Neural progenitor cell (in vitro differentiated cells): ENCODE measurements at places on chromosomes 5 and 9. TPM values are rescaled to one million over a fixed set of nuclear protein-coding genes. Genes with fewer than 3 reads are reported as not detected.
A peak's percentile ranks its signal among the peaks of the same experiment; 100 is the strongest.

PCDH12 gene
- not detected in 2 replicates for total RNA-seq

CNTFR gene
- 8.6 and 37.2 TPM in 2 replicates for total RNA-seq

ECM2 gene
- total RNA-seq, result not detected in 2 replicates

ADAMTS16 gene
- 3.9 and 4.1 TPM in 2 replicates for total RNA-seq

ROPN1L gene
- total RNA-seq, result 0.22 TPM in 1 of 2 replicates, not detected in the other

PCSK5 gene
- 23.4 and 30.0 TPM in 2 replicates for total RNA-seq

DPYSL3 gene
- 414 and 462 TPM in 2 replicates for total RNA-seq

HTR4 gene
- 0.06 TPM in 1 of 2 replicates, not detected in the other for total RNA-seq

PCDHA2 gene
- 3.7 and 5.9 TPM in 2 replicates for total RNA-seq

PCDHAC2 gene
- 1.9 and 2.5 TPM in 2 replicates for total RNA-seq

DNA sequence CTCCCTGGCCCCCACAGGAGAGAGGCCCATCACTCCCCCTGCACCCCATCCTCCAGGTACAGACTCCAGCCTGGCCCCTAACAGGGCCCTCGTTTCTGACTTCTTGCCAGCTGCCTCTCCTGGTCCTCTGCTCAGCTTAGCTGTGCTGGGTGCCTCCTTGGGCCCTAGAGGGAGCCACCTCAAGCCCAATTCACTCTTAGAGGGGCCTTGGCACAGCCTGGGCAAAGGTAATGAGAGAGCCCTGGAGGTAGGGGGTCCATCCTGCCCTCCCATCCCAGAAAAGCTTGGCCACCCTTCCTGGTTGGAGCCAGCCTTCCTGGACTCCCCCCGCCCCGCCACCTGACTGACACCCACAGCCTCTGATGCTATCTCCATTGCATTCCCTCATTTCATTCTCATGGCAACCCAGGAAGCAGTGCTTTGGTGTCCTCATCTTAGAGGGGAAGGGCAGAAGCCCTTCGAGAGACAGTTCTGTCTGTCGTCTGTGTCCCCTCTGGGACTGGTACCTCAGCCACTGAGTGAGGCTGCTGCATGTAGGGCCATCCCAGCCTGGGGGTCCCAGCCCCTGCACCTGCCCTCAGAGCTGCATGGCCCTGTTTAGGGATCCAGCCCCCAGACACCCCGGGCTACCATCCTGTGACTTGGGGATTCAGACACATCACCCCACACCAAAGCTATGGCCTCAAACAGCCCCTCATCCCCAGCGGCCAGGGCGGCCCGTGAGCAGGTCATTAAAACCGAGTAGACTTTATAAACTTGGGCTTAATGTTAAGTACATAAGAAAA lies 95.5 kb downstream of the BARX1 start:
- DNase-seq, result peak; percentile 28

DNA sequence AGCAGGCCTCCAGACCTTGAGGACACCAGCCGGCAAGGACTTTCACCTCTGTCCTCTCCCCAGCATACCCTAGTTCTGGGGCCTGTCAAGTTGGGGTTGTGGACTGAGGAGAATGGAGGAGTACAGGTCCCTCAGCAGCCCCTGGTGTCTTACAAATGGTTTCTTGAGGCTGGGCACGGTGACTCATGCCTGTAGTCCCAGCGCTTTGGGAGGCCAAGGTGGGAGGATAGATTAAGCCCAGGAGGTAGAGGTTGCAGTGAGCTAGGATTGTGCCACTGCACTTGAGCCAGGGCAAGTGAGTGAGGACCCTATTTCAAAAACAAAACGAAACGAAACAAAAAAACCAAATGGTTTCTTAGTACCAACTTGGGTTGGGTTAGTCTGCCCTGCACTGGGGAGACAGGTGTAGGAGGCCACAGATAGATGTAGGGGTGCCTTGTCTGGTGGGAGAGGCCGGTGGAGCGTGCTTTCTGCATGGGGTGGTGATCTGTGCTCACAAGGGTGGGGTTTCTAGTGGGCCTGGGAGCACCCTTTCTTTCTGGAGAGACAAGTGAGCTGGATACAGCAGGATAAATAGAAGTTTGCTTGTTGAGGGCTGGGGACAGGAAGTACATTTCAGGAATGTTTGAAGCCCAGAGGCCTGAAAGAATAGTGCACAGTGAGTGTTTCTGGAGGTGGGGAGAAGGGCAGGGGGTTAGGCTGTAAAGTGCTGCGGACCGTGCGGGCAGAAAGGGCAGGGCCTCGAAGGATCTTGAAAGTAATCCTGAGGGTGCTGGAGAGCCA lies 37.7 kb upstream of the PSD2 start:
- DNase-seq, result no peak

DNA sequence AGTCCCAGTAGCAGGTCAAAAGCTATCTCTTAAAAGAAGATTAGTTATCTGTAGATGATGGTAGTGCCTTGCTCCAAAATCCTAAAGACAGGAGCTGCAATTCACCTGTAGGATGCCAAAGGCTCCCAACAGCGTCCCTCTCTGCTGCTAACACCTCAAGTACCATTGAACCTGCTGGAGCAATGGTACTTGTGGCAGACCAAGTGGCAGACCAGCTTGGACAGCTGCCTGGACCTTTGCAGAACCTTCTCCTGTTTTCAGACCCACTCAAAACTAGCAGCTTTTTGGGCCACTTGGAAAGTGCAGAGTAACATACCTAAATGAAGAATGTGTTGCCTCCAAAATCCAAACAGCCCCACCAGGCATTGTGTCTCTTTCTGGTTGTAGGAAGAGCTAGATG lies 6.9 kb upstream of the CCDC180 start:
- DNase-seq, result no peak

- DNase-seq, result no peak
Measured at GRCh38 chr5:95866435-95867040, 44.0 kb upstream of the GLRX start.

DNA sequence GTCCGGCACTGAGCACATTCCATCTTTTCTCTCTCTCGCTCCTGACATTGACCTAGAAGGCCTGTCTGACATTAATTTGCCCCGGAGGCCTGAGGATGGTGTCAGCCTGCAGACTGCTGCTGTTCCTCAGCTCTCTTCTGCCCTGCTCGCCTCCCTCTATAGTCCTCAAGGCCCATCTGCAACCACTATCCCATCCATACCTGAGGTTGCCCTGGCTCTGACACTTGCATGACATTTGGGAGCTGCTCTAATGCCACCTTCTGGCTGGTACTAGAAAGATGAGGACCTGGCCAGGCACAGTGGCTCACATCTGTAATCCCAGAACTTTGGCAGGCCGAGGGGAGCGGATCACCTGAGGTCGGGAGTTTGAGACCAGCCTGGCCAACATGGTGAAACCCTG lies 38.6 kb upstream of the GGTA1 start:
- peak; percentile 31 for DNase-seq

DNA sequence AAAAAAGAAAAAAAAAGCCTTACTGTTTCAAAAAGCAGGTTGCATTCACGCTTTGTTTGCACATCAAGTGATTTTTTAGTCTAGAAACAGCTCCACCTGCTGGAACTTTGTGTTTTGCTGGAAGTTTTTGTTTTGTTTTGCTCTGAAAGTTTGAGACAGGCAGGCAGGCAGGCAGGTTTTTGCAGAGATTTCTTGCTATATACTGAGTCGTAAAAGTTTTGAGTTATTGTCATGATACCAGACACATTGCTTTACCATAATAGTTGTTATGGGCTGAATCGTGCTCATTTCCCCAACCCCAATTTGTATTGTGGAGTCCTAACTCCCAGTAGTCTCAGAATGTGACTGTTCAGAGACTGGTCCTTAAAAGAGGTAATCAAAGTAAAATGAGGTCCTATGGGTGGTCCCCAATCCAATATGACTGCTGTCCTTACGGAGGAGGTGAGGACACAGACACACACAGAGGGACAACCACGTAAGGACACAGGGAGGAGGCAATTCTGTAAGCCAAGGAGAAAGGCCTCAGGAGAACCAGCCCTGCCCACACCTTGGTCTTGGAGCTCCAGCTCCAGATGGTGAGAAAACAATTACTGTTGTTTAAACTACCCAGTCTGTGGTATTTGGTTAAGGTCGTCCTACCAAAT lies 20.9 kb downstream of the OR2Y1 start:
- peak; percentile 65 for DNase-seq

DNA sequence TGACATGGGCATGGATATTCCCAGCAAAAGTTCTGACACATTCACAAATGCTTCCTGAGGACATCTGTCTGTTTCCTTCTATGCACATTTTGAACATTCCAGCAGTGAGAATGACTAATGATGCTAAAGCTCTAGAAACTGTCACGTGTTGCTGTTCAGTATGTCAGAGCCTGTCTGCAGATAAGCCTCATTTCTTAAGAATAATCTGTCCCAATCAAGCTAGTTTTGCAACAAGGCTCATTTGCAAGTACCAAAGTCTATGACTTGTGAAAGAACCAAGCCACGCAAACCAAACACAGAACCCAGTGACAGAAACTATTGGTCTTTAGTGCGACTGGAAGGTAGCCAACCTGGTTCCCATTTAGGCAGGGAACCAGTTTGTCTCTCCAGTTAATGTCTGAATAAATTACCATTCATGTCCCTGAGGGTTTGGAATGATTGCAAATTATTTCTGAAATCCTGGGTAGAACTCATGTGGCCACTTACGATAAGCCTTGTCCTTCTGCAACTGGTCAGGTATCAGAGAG lies 178.5 kb downstream of the C9orf152 start:
- DNase-seq, result no peak

DNA sequence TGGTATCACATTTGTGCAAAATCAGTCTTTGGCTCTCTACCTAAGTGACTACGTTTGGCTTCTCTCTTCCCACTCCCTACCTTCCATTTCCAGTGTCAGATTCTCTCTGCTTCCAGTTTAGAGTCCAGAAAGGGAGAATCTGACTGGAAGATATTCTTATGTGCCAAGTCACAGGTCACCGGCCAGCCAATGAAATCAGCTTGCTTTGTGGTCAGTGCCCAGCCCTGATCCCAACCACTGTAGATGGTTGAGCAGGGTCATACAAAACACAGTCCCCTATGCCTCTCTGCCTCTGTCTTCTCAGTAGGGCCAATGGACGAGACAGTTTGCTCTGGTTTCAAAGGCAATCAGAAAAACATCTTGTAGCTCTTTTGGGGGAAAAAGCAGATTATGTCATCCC lies 15.6 kb upstream of the EPB41L4B start:
- no peak for DNase-seq

DNA sequence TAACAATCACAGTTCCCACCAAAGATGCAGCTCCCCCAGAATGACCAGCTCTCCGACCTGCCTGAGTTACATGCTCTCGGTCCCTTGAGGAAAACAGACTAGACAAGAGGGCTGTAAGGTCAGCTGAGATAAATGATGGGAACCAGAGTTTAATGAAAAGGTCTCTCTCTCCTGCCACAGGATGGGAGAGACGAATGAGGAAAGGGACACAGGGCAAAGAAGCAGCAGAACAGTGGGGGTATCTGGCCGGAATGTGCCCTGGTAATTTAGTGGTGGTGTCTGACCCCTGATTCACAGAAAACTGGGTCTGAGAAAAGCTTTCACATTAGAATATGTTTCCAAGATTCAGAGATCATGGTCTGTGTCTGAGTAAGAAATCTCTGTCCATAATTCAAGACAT lies 118.5 kb downstream of the BRINP1 start:
- no peak for DNase-seq

DNA sequence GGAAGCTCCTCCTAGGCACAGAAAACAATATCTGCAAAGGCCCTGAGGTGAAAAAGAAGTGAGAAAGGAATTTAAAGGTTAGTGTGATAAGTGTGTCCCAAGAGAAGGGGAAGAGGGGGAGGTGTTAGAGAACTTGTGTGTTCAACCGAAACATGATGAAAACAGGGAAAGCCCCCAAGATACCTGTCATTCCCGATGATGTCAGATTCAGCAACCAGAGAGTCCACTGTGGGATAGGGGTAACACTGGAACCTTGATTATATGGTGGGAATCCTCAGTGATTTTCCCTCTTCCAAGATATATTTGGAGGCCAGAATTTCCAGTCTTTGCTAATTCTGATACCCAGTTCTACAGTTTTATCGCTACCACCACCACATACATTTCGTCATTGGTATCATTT lies 15.5 kb upstream of the BNC2 start:
- DNase-seq, result no peak

GRCh38 chr9:96655198-96655851 lies at the start of gene PRXL2C:
Gene PRXL2C (minus strand): TSS chr9:96655317. CDS start chr9:96655281, 36 bp downstream.
- DNase-seq, result no peak

DNA sequence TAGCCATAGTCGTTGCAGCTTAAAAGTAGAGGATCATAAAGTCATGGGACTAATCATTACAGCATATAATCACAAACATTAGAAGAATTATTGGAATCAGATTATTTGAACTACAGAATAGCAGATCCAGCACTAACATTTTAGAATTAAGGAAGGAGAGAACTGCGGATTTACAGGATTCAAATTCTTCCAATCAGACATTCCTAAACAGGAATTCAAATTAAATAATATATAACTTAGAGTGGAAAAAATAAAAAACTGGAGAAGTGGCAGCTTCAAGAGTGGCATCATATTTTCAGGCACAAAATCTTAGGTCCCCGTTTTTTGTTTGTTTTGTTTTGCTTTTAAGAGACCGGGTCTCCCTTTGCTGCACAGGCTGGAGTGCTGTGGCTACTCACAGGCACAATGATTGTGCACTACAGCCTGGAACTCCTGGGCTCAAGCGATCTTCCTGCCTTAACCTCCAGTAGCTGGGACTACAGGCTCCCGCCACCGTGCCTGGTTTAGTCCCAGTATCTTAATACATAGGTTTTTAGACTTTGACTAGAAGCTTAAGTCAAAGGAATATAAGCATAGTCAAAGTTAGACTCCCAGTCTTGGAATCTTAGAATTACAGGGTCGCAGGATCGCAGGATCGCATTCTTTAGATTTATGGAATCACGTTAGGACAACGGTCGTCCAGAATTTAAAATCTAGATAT lies 2.1 kb upstream of the FOXE1 start:
- DNase-seq, result no peak

DNA sequence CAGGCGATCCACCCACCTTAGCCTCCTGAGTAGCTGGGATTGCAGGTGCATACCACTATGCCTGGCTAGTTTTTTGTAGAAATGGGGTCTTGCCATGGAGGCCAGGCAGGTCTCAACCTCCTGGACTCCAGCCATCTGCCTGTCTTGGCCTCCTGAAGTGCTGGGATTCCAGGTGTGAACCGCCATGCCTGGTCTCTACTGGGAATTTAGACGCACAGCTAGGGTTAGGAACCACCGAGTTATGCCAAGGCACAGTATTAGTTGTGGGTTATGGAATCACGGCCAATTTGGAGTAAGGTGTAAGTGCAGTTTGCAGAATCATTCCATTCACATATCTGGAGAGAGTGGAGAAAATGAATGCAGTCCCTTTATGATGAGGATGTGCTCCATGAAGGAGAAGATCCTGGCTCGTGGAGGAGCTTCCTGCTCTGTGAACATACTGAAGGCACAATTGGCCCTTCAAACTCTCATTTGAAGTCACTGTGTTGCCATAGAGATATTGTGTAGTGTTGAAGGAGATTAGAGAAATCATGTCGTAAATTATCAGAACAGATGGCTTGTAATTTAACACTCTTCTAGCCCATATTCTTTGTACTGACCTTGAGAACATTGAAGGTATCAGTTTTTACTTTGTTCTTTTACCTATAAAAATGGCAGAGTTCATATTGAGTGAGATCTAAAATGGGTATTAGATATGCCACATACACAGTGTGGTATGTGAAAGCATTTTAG lies 18.8 kb downstream of the TRIO start:
- no peak for DNase-seq

GRCh38 chr9:133578524-133579441 lies 30.4 kb downstream of the FAM163B start:
- DNase-seq, result no peak

DNA sequence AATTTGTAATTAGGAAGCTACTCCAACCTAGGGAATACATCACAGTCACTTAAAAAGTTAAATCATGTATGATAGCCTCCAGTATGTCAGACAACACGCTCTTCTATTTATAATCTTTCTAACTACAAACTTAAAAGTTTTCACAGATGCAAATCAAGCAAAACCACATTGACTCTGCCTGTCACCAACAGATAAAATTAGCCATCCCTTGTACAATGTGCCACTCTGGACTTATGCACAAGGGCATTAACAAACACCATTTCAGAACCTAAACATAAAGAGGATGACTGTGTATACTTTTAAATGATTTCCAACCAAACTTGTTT lies 14.7 kb downstream of the ERP44 start:
- no peak for DNase-seq
